ENCODE measurements at places on chromosomes 1 and 21.

DNA sequence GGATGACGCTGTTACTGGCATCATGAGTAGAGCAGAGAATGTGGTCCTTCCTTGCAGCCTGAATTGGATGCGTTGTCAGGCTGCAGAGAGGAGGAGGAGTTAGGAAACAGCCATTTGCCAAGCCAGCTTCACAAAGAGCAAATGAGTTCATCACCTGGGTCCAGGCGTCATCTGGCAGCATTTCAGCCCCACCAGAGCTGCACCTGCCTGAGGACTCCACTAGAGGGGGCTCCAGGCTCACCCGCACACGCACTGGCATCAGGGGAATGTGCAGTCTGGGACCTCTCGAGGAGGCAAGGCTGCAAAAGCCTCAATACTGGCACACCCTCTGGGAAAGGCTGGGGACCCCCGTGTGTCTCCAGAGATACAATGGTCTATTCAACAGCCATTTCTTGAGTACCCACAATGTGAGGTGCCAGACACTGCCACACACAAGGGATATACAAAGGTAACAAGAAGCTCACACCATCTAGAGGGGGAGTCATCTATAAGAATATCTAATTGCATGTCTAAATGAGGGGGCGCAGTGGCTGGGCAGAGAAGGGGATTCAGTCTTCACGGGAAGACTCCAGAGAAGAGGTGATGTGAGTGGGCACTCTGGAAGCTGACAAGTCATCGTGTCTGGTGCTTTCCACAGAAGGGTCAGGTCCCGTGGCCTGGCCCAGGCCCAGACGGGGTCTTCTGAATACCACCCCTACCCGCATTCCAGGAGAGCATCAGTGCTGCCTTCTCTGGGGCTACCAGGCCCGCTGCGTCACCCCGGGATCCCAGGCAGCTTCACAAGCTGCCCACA lies 53.5 kb upstream of the CNTN2 start:
- peak; percentile 81 for DNase-seq

GRCh38 chr1:48495166-48495565 lies 23.2 kb upstream of the SPATA6 start:
- DNase-seq: no peak

GRCh38 chr1:54229281-54229891 lies 29.4 kb downstream of the MRPL37 start:
- peak; percentile 74 for DNase-seq

GRCh38 chr1:115012006-115012405 lies 17.6 kb upstream of the TSHB start:
- peak; percentile 6 for DNase-seq

DNA sequence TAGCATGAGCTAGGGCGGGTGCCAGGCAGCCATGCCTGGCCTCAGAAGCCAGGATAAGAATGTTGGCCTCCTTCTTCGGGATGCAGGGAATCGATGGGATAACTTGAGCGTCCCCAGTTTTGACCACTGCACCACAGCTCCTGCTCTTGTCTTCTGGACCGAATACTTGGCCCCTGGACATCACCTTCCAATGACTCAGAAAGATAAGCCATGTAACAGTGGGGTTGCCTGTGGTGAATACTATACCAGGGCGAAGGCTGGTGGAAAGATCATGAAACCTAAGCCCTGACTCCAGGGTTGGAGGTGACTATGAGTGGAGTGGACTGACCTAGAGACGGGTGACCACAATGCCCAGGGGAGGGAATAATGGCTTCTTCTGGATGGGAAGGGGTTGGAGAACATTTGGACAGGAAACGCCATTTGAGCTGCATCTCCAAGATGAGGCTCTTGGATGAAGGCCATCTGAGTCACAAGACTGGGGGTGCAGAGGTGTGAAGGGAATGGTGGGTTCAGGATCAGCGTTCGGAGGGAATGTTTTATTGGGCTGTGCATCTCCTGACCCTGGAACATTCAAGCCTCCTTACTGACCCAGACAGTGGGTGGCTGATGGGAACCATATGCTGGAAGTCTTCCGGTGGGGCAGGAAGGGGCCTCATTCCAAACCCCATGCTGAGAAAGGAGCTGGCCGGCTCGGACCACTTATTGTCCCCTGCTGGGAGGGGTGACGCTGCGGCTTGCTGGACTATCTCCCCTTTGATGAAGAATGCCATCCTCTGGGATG lies 18.5 kb upstream of the KCNE2 start:
- DNase-seq: no peak

DNA sequence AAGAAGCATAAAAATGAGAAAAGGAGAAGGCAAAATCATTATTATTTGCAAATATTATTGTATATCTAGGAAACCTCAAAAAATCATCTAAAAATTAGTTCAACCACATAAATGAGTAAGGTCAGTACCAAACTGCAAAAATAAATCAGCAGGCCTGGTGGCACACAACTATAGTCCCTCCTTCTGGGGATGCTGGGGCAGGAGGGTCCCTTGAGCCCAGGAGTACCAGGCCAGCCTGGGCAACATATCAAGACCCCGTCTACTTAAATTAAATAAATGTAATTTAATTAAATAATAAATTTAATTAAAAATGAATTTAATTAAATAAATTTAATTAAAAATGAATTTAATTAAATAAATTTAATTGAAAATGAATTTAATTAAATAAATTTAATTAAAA lies 40.3 kb upstream of the TRIM67 start:
- DNase-seq: no peak

DNA sequence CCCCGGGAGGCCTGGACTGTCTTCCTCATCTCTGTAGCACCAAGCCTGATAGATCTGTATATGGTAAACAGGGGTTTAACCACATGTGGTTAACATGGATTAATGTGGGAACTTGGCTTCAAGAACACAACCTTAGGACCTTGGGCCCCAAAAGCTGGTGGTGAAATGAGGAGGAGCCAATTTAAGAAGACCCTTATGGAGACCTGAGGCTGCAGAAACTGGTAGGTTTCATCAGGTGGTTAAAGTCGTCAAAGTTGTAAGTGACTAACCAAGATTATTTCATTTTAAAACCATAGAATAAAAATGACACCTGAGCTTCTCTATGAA lies 14.0 kb downstream of the THEMIS2 start:
- DNase-seq: no peak

DNA sequence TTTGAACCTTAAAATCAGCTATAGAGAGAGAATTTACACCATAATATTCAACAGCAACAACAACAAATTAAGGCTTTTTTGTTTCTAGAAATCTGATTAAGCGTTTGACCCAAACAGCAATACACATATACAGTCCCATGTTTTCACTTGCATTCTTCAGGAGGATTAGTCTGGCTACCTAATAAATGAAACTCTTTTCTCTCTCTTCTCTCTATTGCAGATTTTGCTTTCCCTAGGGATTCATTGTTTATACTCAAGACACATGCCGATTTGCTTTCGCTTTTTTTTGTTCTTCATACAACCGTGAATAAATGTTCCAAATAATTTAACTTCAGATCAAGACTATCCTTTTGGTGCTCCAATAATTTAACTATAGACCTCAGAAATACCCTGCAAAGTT lies 162.4 kb upstream of the PTBP2 start:
- no peak for DNase-seq

GRCh38 chr21:20811702-20812101 lies 186.5 kb upstream of the NCAM2 start:
- no peak for DNase-seq

GRCh38 chr1:206925106-206925736 lies 3.5 kb upstream of the FCMR start:
- DNase-seq: peak; percentile 95

GRCh38 chr21:37342046-37342632 lies 24.4 kb upstream of the DYRK1A start:
- no peak for DNase-seq

GRCh38 chr21:25039461-25040380 lies 567.6 kb downstream of the MRPL39 start:
- DNase-seq: peak; percentile 2

DNA sequence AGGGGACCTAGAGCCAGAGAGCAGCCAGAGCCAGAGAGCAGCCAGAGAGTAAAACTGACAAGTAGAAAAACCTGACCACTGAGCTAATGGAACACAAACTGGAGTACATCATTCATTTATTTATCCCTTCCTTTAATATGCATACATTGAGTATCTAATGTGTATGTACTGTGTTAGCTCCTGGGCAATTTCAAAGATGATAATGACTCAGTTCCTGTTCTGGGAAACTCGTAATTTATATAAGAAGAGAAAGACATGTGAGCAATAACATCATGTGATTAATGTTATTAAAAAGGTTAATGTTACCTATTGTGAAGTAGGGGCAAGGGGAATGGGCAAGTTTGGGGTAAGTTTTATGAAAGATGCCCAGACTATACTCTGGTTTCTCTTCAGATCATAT lies 199.9 kb downstream of the TNR start:
- no peak for DNase-seq

DNA sequence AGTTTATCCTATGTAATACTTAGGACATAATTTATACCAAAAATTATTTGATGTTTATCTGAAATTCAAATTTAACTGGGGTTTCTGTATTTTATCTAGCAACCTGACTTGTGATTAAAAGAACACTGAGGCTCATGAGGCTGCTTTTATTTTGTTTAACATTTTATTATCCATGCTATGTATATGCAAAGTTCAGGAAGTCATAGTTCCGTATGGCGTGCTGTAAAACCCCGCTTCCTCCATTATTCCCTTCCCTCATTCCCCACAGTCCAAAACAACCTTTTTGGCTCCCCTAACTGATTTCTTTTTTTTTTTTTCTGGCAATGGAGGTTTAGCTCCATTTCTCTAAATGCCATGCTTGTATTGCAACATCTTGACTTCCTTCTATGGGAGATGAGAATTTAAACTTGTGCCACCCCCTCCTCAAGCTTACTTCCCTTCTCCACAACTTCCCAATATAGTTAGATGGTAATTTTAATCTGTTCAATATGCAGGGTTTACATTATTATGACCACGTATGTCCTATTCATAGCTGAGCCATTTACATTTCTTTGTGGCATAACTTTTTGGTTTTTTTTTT lies 138.0 kb upstream of the DNAH14 start:
- DNase-seq: peak; percentile 56

- no peak for DNase-seq
Observed at GRCh38 chr1:184416481-184416880, 29.7 kb downstream of the C1orf21 start.

DNA sequence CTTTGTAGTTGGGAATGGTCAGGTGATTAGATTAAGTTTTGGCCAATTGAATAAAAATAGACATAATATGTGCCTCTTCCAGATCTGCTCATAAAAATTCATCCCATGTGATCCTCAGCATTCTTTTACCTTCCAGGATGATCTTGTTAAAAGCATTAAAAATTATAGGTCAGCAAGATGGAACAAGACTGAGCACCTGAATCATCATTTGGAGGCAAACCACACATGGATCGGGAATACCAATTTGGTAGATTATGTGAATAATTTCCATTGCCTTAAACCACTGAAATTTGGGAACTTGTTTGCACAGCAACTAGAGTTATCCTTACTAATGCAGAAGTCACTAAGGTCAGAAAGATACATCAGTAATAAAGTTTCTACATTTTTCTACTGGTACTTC lies 681.4 kb upstream of the ADGRL2 start:
- no peak for DNase-seq

DNA sequence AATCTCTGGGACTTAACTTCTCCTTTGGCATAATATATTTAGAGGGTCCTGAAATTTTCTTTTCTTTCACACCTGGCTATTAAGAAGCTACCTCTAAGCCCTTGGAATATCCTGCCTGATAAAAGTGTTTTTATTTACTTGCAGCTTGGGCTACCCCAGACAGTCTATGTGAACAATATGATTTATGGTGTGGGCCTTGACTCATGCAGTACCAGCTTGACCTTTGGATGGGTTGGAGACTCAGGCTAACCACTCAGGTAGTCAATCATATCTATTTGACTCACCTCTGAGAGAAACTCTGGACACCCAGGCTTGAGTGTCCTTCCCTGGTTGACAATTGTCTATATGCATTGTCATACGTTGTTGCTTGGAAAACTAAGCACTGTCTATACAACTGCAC lies 13.4 kb upstream of the PGBD2 start:
- DNase-seq: no peak

DNA sequence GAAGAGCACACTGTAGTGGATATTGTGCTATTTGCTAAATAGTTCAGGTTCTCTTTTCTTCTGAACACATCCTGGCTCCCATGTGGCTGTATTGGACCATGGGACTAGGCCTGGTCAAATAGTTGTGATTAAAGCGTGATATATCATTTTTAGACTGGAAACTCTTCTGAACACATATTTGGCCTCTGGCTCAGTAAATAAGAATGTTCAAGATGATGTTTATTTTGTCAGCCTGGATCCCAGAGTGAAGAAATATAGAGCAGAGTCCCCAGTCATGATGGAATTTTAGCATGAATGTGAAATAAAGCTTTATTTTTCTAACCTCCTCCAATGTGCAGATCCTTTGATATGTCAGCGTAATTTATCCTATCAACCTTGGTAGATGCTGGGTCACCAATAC lies 542.6 kb downstream of the ADGRL2 start:
- no peak for DNase-seq

GRCh38 chr1:10437052-10437451 lies 6.8 kb downstream of the CENPS start:
- DNase-seq: no peak

- peak; percentile 72 for DNase-seq
Observed at GRCh38 chr1:241507189-241507863, 12.2 kb downstream of the FH start.

- DNase-seq: peak; percentile 16
Observed at GRCh38 chr21:31408301-31409088, 64.4 kb upstream of the TIAM1 start.

DNA sequence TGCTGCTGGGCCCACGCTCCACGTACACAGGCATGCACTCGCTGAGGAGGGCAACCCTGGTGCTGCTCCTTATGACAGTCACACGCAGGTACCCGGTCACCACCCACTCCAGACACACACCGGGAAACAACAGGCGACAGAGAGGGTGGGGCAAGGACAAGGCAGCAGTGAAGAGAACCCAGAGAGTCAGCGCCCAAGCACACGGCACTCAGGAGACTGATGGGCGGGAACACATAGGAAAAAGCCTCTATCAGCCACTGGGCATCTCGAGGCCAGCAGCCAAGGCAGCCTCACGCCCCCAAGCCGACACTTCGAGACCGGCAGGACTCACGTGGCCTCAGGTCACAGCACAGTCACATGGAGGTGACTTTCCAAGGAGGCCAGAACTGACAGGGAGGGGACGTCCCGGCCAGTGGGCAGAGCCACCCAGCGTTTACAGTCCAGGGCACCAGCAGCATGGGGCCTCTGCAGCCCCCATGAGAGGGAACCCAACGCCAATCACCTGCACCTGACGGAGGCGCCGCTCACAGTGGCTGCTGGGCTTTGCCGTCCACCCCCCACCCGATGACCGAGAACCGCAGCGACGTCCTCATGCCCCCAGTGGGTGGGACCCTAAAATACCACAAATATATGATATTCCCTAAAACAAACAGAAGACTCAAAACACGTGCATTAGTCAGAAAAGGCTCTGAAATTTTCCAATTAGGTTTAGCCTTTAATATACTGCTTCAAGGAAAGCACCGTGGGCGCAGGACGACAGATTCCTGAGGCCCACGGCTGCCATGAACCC lies 19.7 kb downstream of the PTTG1IP start:
- no peak for DNase-seq
